Activated CD4-positive, alpha-beta T cell treated with anti-CD3 and anti-CD28 coated beads for 36 hours (primary cell): ENCODE measurements at places on chromosomes 6 and 20. TPM values are rescaled to one million over a fixed set of nuclear protein-coding genes. Genes with fewer than 3 reads are reported as not detected.

DNA sequence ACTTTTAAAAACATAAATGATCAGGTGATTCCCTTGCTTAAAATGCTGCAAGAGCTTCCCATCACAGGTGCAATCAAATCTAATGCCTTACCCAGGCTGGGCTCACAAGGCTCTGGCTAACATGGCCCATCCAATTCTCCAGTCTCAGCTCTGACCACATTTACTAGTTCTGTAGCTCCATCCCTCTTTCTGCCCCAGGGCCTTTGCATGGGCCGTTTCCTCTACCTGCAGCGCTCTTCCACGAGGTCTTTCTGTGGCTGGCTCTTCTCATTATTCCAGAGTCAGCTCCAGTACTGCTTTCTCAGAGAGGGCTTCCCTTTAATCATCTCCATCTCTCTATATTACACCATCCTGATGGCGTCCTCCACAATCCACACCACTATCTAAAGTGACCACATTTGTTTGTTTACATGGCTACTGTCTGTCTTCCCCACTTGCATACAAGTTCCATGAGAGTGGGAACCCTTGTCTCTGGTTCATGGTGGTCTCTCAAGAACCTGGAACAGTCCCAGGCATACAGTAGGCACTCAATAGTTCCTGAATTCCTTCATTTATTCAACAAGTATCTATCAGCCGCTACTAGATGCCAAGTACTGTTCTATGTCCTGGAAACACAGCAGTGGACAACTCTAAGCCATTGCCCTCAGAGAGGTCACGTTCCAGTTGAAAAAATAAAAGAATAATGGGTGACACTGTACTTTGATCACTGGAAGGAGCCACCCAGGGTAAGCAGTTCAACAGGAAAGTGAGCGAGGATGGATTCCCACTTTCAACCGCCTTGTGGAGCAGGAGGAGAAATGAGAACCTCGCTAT, 12.6 kb downstream of the CYP24A1 start:
- no peak for DNase-seq
- no peaks in the 10 kb centered on the region for H3K4me1 ChIP-seq
- H3K36me3 ChIP-seq = no peaks in the 10 kb centered on the region
- peaks cover 19% of the 10 kb centered on the region for H3K27me3 ChIP-seq
- H3K27ac ChIP-seq = no peak overlapping the region

GRCh38 chr6:34819571-34820480, 27.9 kb downstream of the BLTP3A start:
- DNase-seq = no peak
- H3K4me3 ChIP-seq = no peak overlapping the region
- H3K36me3 ChIP-seq = peaks cover 10% of the 10 kb centered on the region
- peaks cover 2% of the 10 kb centered on the region for H3K4me1 ChIP-seq

- no peak overlapping the region for H3K4me3 ChIP-seq
- peaks cover 48% of the 10 kb centered on the region for H3K4me1 ChIP-seq
- H3K27ac ChIP-seq = no peak overlapping the region
- peaks cover 21% of the 10 kb centered on the region for H3K36me3 ChIP-seq
- DNase-seq = no peak
These were observed 187.0 kb downstream of the TSHZ2 start for GRCh38 chr20:53159160-53159559.

GRCh38 chr6:163840880-163841279, 426.4 kb downstream of the QKI start:
- H3K4me3 ChIP-seq = no peak overlapping the region
- H3K27me3 ChIP-seq = peaks cover 6% of the 10 kb centered on the region
- no peaks in the 10 kb centered on the region for H3K36me3 ChIP-seq
- H3K27ac ChIP-seq = no peak overlapping the region

The LGSN gene
- total RNA-seq = not detected

- no peak for DNase-seq
- H3K27ac ChIP-seq = no peak overlapping the region
- no peaks in the 10 kb centered on the region for H3K36me3 ChIP-seq
- H3K4me3 ChIP-seq = no peak overlapping the region
These were observed 177.8 kb upstream of the ARID1B start for GRCh38 chr6:156599366-156599765.

DNA sequence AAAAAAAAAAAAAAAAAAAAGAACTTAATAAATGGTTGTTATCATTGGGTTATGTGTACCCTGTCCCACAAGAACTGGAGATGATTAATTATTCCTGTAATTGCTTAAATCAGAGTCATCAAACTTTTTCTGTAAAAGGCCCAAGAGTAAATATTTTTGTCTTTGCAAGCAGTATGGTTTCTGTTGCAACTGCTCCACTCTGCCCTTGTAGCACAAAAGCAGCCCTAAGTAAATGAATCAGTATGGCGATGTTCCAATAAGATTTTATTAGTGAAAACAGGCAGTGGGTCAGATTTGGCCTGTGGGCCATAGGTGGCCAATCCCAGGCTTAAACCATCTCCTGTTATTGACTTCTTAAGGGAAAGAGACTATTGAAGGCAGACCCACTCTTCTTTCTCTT, 252.7 kb downstream of the TSHZ2 start:
- peaks cover 18% of the 10 kb centered on the region for H3K36me3 ChIP-seq
- no peak for DNase-seq
- H3K4me3 ChIP-seq = no peak overlapping the region
- peaks cover 4% of the 10 kb centered on the region for H3K27me3 ChIP-seq

DNA sequence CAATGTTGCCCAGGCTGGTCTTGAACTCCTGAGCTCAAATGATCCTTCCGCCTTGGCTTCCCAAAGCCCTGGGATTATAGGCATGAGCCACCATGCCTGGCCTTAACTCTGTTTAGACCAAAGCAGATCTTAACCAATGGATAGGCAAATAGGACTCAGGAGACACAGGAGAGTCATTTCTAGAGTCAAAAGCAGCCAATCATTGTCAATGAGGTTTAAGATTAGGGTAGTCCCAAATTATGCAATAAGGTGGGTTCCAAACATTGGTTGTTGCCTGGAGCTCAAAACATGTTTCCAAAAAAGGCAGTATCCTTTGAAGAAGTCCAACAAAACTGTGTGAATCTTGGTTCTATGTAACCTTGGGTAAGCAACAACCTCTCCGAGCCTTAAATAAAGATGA, 95.7 kb upstream of the JARID2 start:
- peaks cover 3% of the 10 kb centered on the region for H3K4me1 ChIP-seq
- DNase-seq = no peak
- H3K4me3 ChIP-seq = no peak overlapping the region
- H3K36me3 ChIP-seq = no peaks in the 10 kb centered on the region

DNA sequence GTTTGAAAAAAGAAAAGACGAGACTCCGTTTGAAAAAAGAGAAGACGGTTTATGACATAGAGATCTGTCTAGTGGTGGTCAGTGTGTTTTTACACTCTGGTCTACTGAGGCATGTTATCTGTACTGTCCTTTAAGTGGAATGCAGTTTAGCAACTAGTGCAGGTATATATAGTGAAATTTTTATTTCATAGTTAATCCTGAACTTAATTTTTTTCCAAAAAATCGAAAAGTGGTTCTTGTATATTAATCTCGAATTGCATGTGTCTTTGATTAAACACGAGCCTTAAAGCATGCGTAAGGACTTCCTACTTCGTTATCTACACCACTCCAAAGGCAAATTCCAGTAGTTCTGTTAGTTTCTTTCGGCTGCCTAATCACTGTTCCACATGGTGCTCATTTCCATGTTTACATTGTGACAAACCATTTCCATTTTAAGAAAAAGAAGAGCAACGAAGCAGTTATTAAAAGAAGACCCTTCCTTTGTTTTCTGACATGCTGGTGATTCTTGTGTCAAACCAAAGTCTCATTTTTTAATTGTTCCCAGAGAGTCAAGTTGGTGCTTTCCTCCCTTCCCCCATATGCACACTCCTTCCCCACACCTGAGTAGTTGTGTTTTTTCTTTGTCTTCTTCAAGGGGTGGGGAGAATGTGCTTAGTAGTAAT, 2.3 kb downstream of the SNX9 start:
- H3K27ac ChIP-seq = peak overlapping the region; percentile 99
- H3K36me3 ChIP-seq = peaks cover 30% of the 10 kb centered on the region
- peak overlapping the region; percentile 92 for H3K4me3 ChIP-seq
- H3K27me3 ChIP-seq = peaks cover 4% of the 10 kb centered on the region

DNA sequence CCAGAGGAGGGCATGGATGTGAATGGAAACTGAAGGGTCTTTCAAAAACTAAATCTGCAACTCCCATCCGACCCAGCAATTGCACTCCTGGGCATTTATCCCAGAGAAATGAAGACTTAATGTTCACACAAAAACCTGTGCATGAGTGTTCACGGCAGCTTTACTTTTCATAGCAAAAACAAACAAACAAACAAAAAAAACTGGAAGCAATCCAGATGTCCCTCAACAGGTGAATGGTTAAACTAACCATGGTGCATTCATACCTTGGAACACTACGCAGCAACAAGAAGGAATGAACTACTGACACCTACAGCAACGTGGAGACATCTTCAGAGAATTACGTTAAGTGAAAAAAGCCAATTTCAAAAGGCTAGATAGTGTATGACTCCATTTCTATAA, 32.2 kb downstream of the PMEPA1 start:
- H3K27ac ChIP-seq = no peak overlapping the region
- no peak for DNase-seq
- no peak overlapping the region for H3K4me3 ChIP-seq
- H3K36me3 ChIP-seq = no peaks in the 10 kb centered on the region
- peaks cover 23% of the 10 kb centered on the region for H3K4me1 ChIP-seq

The VARS1 gene
- 169 TPM for total RNA-seq

DNA sequence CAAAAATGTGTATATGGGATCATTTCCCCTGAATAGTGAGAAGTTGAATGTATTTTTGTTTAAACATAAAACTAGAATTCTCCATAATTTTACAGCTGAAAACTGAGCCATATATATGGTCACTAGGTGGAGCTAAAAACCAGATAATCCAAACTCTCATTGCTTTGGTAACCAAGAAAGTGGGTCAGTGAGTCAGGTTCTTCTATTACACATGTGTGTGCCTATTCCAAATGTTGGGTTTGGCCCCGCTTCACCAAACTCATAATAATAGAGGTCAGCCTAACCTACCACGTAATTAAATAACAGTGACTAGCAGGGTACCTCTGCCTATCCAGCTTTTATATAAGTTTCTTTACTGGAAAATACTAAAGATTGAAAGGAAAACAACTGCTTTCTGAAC, 19.3 kb upstream of the RNGTT start:
- H3K27me3 ChIP-seq = peaks cover 3% of the 10 kb centered on the region
- no peak overlapping the region for H3K27ac ChIP-seq
- H3K4me1 ChIP-seq = no peaks in the 10 kb centered on the region

GRCh38 chr6:46909371-46909770, 12.4 kb downstream of the ADGRF5 start:
- no peak for DNase-seq
- no peak overlapping the region for H3K4me3 ChIP-seq
- no peaks in the 10 kb centered on the region for H3K4me1 ChIP-seq

GRCh38 chr6:70998148-70998547, 41.3 kb upstream of the B3GAT2 start:
- H3K4me1 ChIP-seq = no peaks in the 10 kb centered on the region
- H3K27me3 ChIP-seq = peaks cover 34% of the 10 kb centered on the region
- H3K36me3 ChIP-seq = no peaks in the 10 kb centered on the region
- no peak overlapping the region for H3K27ac ChIP-seq
- H3K4me3 ChIP-seq = no peak overlapping the region

GRCh38 chr20:53838311-53838868, 232.0 kb downstream of the BCAS1 start:
- DNase-seq = no peak
- H3K4me1 ChIP-seq = peaks cover 67% of the 10 kb centered on the region
- peak overlapping the region; percentile 31 for H3K27ac ChIP-seq

The BPIFB1 gene
- not detected for total RNA-seq

The BIRC7 gene
- total RNA-seq = 0.14 TPM

The DLK2 gene
- 1.9 TPM for total RNA-seq

GRCh38 chr6:154197196-154197860, 158.3 kb downstream of the OPRM1 start:
- peaks cover 45% of the 10 kb centered on the region for H3K36me3 ChIP-seq
- no peak for DNase-seq
- H3K27ac ChIP-seq = no peak overlapping the region
- peaks cover 48% of the 10 kb centered on the region for H3K4me1 ChIP-seq
- H3K27me3 ChIP-seq = no peaks in the 10 kb centered on the region

GRCh38 chr6:130482645-130483390, 117.0 kb downstream of the TMEM200A start:
- peaks cover 18% of the 10 kb centered on the region for H3K4me1 ChIP-seq
- no peak overlapping the region for H3K4me3 ChIP-seq
- H3K27ac ChIP-seq = no peak overlapping the region
- H3K27me3 ChIP-seq = no peaks in the 10 kb centered on the region

The CYP21A2 gene
- 0.47 TPM for total RNA-seq

DNA sequence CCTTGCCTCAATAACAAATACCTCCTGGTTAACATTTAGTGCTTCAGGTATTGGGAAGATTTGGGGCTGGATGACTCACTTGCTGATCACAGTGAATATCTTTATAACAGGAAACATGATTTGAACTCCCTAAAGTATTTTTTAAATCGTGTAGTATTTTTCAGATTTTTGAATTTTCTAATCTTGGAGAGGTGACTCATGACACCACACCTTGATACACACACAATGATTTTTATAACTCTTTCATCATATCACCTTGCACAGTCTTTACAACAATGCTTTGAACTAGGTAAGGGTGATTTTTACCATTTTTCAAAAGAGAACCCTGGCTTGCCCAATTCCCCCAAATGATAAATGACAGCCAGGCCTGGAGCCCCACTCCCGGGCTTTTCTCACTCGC, 273.5 kb downstream of the UST start:
- no peak overlapping the region for H3K27ac ChIP-seq
- DNase-seq = no peak

GRCh38 chr6:24194978-24195700, 69.1 kb downstream of the NRSN1 start:
- no peaks in the 10 kb centered on the region for H3K36me3 ChIP-seq
- H3K27ac ChIP-seq = no peak overlapping the region
- peaks cover 14% of the 10 kb centered on the region for H3K27me3 ChIP-seq
- no peak overlapping the region for H3K4me3 ChIP-seq

GRCh38 chr6:44289726-44290260, 19.5 kb downstream of the TMEM151B start:
- H3K4me1 ChIP-seq = no peaks in the 10 kb centered on the region
- no peaks in the 10 kb centered on the region for H3K36me3 ChIP-seq
- no peak overlapping the region for H3K27ac ChIP-seq
- H3K27me3 ChIP-seq = peaks cover 54% of the 10 kb centered on the region
- no peak for DNase-seq

The LIN28B gene
- total RNA-seq = not detected

The BRD2 gene
- total RNA-seq = 230 TPM

The FIG4 gene
- 17.5 TPM for total RNA-seq

GRCh38 chr6:115902436-115902835, 158.3 kb downstream of the FRK start:
- no peaks in the 10 kb centered on the region for H3K4me1 ChIP-seq
- no peak overlapping the region for H3K27ac ChIP-seq
- no peaks in the 10 kb centered on the region for H3K27me3 ChIP-seq

The FAXC gene
- total RNA-seq = 0.16 TPM

The LSM14B gene
- total RNA-seq = 38.7 TPM

The RIN2 gene
- not detected for total RNA-seq
